Activated CD8-positive, alpha-beta memory T cell treated with anti-CD3 and anti-CD28 coated beads for 1 hour (primary cell): ENCODE measurements at places on chromosomes 4 and X.

- DNase-seq, result no peak
These were observed 45.2 kb downstream of the SLC4A4 start for GRCh38 chr4:71383984-71384383.

- DNase-seq, result no peak
These were observed 61.7 kb downstream of the HAND2 start for GRCh38 chr4:173468314-173468713.

- DNase-seq, result no peak
These were observed 3.4 kb downstream of the MAGEB5 start for GRCh38 chrX:26219351-26219750.

DNA sequence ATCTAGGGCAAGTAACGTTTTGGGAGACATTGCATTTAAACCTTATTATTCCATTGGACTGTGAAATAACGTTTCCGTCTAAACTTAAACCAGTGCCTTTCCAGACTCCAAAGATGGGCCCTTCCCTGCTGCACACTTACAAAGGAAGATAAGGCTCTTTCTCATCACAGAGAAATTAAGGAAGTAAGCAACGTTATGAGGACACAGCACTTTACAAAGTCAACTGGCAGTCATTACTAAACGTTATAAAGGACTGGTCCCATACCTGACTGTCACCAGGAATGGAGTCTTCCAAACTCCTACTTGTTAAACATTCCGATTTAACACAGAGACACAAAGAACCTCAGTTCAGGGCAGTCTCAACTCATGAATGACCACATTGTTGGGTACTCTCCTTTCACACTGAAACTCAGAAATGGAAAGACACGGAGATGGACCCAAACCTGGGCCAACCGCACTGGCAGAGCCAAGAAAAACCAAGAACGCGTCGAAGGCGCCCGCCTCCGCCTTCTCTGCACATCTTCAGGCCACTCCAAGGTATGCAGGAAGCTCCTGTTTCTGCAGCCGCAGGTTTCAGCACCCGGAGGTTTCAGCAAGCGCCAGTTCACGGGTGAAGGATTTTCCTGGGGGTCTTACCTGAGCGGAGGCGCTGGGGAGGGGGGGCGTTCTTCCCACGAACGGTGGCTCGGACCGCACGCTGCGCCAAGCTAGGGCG lies 670 bp downstream of the PAPSS1 start:
- no peak for DNase-seq

DNA sequence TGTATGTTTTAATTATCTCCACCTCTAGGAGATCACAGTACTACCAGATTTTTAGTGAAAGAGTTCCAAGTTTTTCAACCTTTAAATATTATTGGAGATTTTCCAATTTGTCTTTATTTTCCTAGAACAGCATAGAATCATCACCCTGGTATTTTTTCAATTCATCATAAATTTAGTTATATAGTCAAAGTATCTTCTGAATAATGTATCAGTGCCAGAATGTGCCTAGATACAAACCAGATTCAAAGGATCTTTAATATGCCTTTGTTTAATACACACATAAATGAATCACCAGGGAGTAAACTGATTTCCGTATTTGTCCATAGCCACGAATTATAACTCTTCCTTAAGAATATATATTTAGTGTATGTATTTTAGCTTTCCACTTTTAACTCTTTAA lies 1373.1 kb downstream of the STIM2 start:
- no peak for DNase-seq

GRCh38 chr4:180784940-180785339 lies 1458.3 kb upstream of the TENM3 start:
- DNase-seq, result no peak

DNA sequence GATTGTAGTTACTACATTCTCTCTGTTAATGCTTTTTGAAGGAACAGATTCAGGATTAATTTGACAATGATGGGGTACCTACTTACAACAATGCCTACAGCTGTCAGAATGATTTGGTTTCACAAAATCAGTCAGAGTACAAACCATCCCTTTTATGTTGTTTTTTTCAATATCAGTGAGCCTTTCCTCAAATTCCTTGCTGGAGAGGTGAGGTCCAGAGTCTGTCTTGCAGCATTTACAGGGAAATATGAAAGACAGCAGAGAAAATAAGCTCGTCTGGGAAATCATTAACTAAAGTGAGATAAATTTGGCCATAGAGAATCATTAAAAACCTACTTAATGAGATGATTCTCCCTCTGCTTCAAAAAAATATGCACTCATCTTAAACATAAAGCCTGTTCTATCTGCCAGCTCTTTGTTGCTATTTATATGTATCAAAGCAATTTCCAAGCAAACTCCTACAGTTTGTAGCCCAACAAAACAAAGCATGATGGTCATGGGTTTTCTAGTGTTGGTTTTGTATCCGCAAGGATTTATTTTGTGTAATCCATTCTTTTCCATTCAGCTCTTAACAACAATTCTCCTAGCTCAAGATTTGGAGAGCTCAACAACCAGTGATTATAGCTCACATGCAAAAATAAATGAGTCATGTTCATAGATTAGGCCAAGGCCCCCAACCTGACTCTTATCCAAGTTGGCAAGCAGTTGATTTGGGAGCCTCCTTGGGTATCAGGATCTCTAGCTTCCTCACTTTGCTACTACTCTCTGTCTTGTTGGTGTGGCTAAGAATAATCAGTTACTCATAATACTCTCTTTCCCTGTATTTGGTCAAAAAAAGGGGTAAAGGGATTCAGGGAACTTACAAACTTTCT lies 222.6 kb downstream of the ENOX2 start:
- no peak for DNase-seq

GRCh38 chr4:173218411-173219125 lies 50.0 kb downstream of the GALNT7 start:
- no peak for DNase-seq

DNA sequence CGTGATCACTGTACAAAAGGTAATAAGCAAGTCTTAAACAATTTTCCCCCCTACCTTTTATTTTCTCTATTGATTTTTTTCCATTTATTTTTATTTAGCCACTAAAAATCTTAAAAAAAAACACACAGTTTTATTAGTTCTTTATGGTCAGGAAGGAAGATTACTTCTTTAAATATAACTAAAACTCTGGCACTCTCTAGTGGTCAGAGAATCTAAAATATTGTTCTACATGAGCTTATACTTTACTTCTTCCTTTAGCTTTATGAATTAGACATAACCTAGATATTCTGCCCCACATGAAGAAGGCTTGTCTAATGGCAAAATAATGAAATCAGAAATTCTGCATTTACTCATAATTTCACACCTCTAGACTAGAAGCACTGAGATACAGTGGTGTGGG lies 135.2 kb downstream of the PDE5A start:
- DNase-seq, result no peak

DNA sequence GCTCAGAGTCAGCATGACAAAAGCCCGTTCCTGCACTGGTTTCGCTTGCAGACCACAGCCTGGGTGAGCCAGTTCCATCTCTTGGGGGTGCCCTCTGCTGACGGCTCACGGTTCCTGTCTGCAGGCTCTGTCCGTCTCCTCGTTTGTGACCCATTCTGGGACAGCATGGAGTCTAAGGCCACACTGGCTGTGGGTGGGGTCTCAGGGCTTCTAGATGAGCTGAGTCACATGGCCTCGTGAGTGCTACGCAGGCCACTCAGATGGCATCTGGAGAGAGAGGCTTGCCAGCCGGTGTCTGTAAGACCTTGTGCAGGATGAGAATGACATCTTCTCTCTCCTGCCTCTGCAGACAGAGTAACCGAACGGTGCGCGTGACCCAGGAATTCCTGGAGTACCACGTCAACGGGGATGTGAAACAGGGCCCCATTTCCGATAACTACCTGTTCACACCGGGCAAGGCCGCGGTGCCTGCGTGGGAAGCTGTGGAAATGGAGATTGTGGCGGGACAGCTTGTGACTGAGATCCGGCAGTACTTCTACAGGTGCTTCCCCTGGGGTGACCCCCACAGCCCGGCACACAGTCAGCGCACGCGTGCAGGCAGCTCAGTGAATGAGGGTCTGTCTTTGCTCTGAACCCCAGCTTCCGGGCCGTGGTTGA lies 31.6 kb upstream of the MRFAP1 start:
- DNase-seq, result no peak

GRCh38 chr4:145760961-145761929 lies 81.3 kb downstream of the C4orf51 start:
- DNase-seq, result no peak

GRCh38 chrX:106912864-106913263 lies 7.3 kb upstream of the CLDN2 start:
- no peak for DNase-seq

GRCh38 chrX:109373468-109373867 lies 108.4 kb downstream of the GUCY2F start:
- DNase-seq, result no peak

DNA sequence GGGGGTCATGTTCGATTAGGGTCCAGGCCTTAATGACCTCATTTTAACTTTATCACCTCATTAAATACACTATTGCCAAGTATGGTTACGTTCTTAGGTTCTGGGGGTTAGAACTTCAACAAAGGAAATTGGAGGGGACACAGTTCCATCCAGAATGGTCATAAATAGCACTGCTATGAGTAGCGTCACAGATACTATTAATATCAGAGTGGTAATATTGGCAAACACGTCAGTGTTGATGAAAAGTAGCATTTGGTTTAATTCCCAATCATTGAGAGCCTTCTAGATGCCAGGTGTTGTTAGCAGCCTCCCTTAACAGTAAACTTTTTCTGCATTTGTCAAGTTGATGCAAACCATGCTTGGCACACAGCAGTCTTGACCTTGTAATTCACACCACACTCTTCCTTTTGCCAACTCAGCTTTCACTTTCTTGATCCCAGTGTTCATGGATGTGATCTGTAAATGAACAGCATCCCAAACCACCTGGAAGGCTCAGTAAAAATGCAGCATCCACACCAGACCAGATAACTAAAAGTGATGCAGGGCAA lies 912.5 kb upstream of the TENM3 start:
- no peak for DNase-seq

DNA sequence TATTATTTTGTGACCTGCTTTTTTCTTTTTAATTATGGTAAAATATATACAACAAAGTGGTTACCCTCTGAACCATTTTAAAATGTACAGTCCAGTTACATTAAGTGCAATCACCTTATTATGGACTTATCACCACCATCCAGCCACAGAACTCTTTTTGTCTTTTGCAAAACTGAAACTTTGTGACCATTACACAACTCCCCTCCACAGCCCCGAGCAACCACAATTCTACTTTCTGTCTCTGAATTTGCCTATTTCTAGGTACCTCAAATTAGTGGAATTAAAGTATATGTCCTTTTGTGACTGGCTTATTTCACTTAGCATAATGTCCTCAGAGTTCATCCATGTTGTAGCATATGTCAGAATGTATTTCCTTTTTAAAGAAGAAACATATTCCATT lies 39.3 kb upstream of the WWC2 start:
- no peak for DNase-seq

DNA sequence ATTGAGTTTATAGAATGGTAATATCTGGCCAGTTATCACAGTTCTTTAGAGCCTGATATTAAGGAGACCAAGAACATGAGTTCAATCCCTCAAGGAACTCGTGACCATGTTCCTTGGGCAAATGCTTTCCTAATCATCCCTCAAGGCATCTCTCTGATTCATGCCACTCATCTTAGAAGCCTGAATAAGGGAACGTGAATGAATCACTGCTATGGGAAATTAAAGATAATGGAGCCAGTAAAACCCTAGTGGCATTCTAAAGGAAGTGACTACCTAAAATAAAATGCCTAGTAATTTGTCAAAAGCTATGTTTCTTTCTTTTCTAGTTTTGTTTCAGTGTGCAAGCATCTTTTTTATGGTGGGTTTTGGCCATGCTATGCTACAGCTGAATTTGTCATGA lies 1161.3 kb downstream of the C4orf33 start:
- DNase-seq, result no peak

DNA sequence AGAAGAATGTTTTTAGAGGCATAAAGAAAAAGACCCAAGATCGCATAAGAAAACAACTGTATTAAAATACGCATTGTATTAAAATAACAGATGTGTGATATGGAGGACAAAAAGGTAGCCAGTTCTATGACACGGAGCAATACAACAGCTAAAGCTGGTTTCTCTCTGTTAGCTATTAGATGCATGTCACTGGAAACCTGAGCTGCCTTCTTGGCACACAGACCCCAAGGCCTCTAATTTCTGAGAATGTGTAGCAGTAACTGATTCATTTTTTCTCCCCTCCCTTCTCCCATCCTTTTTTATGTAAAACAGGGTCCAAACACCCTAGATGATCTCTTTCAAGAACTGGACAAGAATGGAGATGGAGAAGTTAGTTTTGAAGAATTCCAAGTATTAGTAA lies 4.1 kb downstream of the S100G start:
- no peak for DNase-seq

DNA sequence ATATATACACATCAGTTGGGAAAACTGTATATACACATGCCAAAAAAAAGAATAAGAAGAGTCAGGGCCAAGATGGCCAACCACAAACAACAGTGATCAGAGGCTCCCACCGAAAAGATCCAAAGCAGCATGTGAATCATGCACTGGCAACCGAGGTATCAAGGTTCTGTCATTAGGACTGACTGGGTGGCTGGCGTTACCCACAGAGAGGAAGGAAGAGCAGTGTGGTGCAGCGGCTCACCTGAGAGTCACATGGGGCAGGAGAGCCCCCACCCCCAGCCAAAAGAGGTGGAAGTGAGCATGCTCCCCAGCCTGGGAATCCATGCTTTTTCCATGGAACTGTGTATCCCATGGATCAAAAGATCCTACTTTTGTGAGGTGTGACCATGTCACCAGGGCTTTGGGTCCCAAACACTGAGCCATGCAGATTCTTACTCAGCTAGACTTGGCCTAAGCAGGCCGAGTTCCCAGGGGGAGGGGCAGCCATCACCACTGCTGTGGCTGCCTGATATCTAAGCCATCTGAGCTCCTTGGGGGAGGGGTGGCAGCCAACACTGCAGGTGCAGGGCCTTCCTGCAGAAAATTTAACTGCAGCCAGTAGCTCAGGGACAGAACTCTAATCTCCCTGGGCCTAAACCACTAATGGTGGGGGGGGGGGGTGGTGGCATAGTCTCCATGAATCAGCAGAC lies 52.8 kb downstream of the P2RY10 start:
- DNase-seq, result peak; percentile 1

- DNase-seq, result no peak
These were observed 195.1 kb upstream of the VCX start for GRCh38 chrX:7647831-7648230.

DNA sequence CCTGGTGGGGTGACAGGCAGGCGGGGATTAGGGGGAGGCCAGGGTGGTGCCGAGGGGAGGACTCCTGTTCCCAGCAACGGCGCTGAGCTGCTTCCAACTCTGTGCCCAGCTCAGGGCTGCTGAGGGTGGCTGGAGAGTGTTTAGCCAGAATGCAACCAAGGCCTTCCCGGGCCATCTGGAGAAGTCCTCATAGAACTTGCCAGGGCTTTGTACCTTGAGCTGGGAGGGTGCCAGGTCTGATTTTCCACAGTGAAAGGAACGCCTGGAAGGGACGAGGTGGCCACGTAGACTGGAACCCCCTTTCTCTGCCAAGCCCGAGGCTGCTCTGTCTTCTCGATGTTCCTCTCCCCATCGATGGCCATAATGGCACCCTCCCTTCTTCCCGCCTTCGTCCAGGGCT lies 57.0 kb upstream of the GPR78 start:
- DNase-seq, result no peak

DNA sequence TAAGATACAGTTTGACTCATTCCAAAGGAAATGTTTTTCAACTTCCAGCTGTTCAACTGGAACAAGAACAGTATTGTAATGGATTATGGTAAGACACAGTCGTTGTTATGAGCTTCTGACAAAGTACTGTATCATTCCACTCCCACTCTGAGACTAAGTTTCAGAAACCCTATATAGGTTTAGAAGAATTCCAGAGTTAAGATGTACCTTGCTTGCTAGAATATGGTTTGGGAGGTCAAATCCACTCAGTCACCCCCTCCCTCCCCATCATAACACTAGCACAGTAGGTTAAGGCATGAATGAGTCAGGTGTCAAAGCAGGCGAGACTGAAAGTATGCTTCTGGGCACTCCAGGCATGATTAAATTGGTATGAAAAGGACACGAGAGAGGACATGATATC lies 339.7 kb downstream of the DMD start:
- DNase-seq, result no peak
